ENCODE measurements at places on chromosomes 5 and 9. TPM values are rescaled to one million over a fixed set of nuclear protein-coding genes. Genes with fewer than 3 reads are reported as not detected.

Gene GARNL3
- 2.7 TPM for total RNA-seq

Gene UBQLN1
- total RNA-seq = 133 TPM

Gene C5orf52
- not detected for total RNA-seq

Gene RABL6
- 99.3 TPM for total RNA-seq

Gene EQTN
- total RNA-seq = not detected

Gene CCL28
- total RNA-seq = 7.5 TPM

Gene UBAC1
- total RNA-seq = 42.6 TPM

Gene SPINK13
- not detected for total RNA-seq

Gene GPRIN1
- 17.3 TPM for total RNA-seq

Gene SLC6A19
- not detected for total RNA-seq

DNA sequence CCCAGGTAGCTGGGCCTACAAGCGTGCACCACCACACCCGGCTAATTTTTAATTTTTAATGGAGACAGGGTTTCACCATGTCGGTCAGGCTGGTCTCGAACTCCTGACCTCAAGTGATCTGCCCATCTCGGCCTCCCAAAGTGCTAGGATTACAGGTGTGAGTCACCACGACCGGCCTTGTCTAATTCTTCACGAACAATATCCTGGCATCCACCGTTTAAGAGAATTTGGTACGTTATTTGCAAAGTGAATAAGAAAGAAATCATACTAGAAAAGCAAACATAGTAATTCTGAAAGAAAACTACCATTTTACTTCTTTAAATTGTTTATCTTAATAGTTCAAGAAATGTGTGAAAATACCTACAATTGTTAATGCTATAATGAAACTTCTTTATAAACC lies 42.9 kb upstream of the TRIO start:
- DNase-seq = no peak

DNA sequence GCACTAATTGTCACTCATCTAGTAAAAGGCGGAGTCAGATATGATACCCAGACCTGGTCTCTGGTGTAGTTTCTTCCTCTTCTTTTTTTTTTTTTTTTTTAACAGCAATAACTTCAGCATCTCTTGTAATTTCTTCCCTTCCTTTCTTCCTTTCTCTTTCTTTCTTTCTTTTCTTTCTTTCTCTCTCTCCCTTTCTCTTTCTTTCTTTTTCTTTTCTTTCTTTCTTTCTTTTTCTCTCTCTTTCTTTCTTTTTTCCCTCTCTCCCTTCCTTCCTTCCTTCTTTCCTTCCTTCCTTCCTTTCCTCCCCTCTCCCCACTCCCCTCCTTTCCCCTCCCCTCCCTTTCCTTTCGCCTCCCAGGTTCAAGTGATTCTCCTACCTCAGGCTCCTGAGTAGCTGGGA lies 25.9 kb upstream of the GNPDA1 start:
- no peak for DNase-seq

DNA sequence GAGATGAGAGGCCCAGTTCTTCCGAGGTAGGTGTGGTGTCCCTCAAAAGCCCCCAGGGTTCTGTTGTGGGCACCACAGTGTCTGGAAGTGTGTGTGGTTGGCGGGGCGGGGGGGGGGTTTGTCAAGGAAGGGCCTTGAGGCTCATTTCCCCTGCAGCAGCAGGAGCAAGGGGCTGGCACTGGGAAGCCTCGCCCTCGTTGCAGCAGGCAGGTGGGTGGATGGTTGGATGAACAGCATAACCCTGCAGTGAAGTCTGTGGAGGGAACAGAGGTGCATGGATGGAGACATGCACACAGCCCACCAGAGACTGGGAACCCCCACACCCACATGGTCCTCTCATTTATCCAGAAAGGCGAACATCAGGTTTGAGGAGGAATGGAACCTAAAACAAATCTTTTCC lies 2.0 kb upstream of the SPATA31E1 start:
- DNase-seq = no peak

- DNase-seq = no peak
Measured at GRCh38 chr5:56244627-56245026, 11.5 kb upstream of the ANKRD55 start.

DNA sequence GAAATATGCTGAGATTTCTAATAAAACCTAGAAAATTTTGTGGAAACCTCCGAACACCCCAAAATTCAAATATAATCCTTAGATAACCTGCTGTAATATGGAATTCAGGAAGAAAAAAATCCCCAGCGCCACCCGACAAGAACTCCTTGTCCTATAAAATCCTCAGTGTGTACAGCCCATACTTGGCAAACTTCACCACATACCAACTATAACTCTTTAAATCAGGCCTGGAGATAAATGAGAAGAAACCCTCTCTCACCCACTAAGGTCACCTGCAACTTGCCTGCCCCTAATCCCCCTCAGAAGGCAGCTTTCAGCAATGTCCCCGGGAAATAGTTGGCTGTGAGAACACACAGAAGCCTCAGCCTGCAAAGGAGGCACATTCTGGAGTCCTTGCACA lies 90.5 kb downstream of the SH3TC2 start:
- no peak for DNase-seq

GRCh38 chr5:57311921-57312735 lies 138.3 kb downstream of the GPBP1 start:
- no peak for DNase-seq

DNA sequence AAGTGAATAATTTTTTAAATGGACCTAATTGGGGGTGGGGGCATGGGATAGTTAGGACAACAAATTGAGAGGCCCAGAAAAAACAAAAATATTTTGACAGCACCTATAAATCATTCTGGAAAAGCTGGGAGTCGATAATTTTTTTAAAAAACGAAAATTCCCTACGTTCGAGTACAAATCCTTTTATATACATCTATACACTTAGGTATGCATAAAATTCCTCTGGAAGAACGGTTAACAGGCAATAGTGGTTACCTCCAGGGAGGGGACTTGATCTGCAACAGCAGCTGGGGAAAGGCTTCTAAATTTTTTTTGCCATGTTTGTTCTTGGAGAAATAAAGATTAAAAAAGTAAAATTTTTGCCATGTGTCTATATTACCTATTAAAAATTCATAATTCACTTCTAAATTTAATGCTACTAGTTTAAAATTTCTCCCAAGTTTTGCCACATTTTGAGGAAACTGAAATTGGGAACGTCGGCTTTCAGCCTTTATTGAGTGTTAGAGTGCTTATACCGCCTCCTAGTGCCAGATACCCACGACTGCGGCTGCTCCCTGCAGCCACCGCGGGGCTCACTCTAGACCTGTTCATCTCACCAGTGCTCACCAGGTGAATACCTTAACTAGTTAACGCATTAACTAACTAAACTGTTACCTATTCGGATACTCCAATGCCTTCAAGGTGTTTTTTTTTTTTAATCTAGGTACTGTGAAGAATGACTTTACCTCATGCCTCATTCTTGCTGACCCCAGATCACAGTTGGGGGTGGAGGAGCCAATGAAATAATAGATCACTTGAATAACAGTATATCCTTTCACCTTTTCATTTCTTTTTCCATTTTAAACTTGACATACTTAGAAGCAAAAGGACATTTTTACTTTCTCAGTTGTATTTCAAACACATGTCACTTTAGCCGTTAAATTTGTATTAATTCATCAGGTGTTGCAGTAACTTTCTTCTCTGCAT lies 1.8 kb upstream of the BHMT start:
- DNase-seq = no peak

DNA sequence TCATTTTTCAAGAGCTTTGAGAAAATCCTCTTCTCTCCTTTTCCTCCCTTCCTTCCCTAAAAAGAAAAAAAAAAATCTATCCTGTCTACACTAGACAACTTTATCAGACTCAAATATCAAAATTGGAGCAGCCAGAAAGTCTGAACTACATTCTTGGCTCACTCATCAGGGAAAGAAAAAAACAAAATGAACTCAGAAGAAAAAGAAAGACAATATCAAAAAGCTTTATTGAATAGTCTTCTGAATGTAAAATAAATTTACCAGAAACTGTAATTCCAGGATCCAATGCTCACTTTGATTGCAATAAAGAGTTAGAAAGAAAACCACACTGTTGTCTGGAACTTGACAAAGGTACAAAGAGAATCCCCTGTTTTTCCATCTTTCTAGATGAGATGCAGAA lies 507.2 kb upstream of the MPDZ start:
- DNase-seq = no peak

GRCh38 chr5:62717301-62717933 lies 138.8 kb downstream of the LRRC70 start:
- DNase-seq = no peak

DNA sequence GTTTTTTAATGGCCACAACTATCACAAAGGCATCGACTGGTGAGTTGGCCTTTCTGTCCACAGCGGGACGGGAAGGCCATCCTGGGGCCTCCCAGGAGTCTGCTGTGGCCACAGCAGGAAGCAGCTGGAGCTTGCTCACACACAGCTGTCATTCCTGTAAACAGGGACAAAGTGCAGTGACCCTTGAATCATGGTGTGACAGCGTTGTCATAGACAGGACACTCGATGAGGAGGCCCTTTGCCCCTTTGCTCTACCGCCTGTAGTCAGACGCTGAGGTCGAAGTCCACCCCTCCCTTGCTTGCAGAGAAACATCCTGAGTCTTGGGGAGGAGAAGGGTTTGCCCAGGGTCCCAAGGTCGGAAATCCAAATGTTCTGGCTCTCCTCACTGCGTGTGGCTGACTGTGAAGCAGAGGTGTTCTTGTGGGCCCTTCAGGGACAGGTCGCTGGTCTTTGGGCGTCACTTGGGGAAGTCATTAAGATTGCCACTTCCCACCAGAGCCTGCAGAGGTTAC lies 35.1 kb downstream of the NDST1 start:
- DNase-seq = no peak

DNA sequence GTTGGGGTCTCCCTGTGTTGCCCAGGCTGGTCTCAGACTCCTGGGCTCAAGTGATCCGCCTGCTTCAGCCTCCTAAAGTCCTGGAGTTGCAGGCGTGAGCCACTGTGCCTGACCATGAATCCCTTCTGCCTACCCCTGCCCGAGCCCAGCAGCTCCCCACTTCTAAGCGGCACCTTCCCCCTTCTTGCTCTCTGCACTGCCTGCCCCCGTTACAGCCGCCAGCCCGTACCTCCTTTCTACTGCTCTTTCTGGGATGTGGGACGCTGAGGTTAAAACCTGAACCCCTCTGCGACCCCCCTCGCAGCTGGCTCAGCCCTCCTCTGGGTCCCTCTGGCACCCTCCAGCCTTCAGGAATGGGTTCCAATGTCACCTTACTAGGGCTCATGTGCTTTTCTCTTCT lies 249.6 kb downstream of the PBX3 start:
- no peak for DNase-seq

DNA sequence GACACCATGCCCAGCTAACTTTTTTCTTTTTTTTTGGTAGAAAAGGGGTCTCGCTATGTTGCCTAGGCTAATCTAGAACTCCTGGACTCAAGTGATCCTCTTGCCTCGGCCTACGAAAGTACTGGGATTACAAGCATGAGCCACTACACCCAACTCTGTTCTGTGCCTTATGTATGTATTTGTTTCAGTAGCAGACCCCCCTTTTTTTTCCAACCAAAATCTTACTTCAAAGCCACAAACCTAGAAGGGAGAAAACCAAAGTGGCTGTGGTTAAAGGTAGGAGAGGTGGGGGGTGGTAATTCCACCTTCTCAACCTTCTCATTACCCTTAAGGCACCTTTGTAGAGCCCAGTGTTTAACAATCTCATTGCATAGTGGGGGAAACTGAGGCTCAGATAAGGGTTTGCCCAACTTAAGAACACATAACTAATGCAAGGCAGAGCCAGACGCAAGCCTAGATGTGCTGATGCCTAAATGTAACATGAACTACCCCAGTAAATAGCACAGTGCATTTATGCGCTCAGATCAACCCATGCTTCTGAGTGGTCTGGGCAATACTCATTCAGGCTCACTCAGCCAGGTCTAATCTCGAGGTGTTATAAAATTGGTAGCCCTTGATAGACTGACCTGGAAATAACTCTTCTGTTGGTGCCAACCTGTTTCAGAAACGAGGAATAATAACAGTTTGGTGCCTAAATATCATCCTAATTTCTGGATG lies 33.0 kb downstream of the ITK start:
- DNase-seq = no peak

DNA sequence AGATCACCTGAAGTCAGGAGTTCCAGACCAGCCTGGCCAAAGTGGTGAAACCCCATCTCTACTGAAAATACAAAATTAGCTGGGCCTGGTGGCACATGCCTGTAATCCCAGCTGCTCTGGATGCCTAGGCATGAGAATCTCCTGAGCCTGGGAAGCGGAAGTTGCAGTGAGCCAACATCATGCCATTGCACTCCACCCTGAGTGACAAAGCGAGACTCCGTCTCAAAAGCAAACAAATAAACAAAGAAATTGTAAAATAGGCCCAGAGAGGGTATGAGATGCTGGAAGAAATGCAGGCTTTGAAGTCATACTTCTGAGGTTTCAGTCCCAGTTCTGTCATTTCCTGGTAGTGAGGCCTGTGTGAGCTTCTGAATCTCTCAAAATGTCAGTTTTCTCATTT lies 5.3 kb upstream of the ARHGEF37 start:
- DNase-seq = no peak

DNA sequence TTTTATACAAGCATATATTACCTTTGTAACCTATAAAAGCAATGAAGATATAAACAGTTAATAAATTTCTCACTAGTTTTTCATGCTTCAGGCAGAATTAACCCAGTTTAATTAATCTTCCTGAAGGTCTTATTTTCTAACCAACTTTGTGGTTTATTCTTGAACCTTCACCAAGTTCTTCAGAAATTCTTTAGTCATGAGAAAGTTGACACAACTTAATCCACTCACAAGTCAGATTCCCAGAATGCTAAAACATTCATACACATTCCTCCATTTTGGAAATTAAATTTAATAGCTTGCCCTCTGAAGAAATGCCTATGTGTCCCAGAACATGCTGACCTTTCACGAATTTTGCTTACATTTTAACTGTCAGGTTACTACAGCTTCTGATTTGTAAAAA lies 105.4 kb upstream of the PAM start:
- DNase-seq = no peak

DNA sequence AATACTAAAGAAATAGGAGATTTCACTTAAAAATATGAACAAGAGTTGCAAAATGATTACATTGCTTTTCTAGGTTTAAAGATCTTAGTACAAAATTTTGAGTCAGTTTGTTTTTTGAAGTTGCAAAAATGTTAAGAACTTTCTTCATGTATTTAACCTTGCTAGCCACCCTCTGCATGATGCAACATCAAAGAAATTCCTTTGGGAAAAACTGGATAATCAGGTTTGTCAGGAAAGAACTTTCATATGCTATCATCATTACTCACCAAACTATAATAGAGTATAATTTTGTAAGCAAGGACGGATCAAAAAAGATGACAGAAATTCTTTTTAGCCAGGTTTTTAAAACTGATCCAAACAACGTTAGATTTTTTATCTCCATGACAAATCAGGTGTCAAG lies 116.9 kb upstream of the MRPS30 start:
- no peak for DNase-seq

- no peak for DNase-seq
Measured at GRCh38 chr9:2021731-2022130, 6.6 kb downstream of the SMARCA2 start.

DNA sequence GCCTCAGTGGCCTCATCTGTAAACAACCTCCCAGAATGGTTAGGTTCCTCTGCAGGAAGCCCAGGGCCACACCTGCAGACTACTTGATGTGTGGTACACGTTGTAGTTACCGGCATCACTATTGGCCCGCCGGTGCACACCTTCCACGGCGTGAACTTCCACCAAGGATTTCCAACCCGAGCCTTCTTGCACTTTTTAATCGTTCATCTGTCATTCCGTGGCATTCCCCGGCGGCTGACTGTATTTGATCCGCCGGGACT lies 5.3 kb upstream of the TRIM41 start:
- no peak for DNase-seq

GRCh38 chr5:133383580-133383939 lies 228.8 kb downstream of the FSTL4 start:
- DNase-seq = no peak

GRCh38 chr9:114900942-114901802 lies 29.2 kb downstream of the TNFSF8 start:
- no peak for DNase-seq

GRCh38 chr5:179284751-179285631 lies 60.3 kb downstream of the ADAMTS2 start:
- DNase-seq = no peak
